ENCODE measurements at places on chromosomes 7 and 10.
A peak's percentile ranks its signal among the peaks of the same experiment; 100 is the strongest.

- peak; percentile 15 for DNase-seq
Observed at GRCh38 chr10:78588194-78588811, 480.5 kb upstream of the ZMIZ1 start.

- no peak for DNase-seq
Observed at GRCh38 chr7:37410305-37411229, 38.1 kb downstream of the ELMO1 start.

DNA sequence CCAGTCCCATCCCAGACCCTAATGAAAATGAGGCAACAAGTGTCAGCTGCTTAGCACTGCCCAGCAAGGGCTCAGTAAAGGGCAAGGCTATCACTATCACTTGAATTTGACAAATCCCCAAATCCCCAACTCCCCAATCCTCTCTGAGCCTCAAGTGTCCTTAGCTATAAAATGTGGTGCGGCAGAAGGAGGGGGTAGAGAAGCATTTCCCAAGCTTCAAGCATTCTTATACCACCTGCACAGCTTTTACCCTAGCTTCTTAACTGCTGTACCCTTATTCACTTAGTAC, 41.6 kb downstream of the XPNPEP1 start:
- DNase-seq: no peak

GRCh38 chr10:130771491-130771946, 540.0 kb downstream of the TCERG1L start:
- no peak for DNase-seq

GRCh38 chr7:92375013-92375412, 72.3 kb upstream of the GATAD1 start:
- no peak for DNase-seq

DNA sequence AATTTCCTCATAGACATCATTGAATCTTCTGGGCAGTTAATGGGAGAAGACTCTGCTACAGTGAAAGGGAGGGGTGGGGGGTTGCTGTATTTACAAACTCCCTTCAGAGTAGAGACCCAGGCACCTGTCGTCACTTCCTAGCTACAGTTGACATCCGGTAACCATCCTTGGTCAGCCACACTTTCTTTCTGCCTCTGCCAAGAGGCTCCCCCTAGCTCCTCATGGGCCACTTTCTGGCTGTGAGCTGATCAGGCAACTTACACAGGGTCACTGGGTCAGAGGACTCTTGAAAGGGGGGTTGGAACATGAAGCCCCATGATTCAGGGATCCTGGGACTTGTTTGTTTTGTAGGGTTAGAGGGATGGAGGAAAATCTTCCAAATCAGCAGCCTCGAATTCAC, 1.2 kb downstream of the TECPR1 start:
- DNase-seq: no peak

GRCh38 chr10:6309816-6310215, 107.1 kb downstream of the PFKFB3 start:
- no peak for DNase-seq

DNA sequence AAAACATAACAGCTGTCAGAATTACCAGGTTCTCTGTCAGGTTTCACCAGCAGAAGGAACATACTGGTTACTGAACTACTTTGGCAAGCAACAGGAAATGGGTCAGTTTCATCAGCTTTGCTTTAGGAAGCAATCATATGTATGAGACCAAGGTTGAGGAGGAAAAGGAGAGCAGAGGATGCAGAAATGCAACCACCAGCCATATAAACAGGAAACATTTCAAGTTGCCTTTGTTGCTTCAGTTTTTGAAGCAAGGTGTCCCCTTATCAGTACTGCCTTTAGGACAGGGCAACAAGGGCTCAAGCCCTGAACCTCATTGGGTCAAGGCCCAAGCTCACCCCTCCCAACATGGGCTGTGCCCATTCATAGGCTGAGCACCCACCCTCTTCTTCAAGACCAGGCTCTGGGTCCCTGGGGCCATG, 10.2 kb downstream of the HIPK2 start:
- no peak for DNase-seq

GRCh38 chr10:28332726-28333125, 29.9 kb upstream of the MPP7 start:
- DNase-seq: no peak

- no peak for DNase-seq
Observed at GRCh38 chr7:158534598-158534997, 53.0 kb downstream of the PTPRN2 start.

Data from HepG2 (cell line).